Fibroblast of gingiva (primary cell): ENCODE measurements at places on chromosomes 4 and X.

GRCh38 chr4:26670903-26671537, 87.1 kb downstream of the TBC1D19 start:
- no peak for DNase-seq

DNA sequence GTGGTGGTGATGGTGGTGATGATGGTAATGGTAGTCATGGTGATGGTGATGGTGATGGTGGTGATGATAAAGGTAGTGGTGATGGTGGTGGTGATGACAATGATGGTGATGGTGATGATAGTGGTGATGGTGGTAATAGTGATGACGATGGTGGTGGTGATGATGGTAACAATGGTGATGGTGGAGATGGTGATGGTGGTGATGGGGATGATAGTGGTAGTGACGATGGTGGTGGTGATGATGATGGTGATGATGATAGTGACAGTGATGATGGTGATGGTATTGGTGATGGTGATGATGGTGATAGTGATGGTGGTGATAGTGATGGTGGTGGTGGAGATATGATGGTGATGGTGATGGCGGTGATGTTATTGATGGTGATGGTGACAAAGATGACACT, 108.4 kb upstream of the NKX1-1 start:
- no peak for DNase-seq

DNA sequence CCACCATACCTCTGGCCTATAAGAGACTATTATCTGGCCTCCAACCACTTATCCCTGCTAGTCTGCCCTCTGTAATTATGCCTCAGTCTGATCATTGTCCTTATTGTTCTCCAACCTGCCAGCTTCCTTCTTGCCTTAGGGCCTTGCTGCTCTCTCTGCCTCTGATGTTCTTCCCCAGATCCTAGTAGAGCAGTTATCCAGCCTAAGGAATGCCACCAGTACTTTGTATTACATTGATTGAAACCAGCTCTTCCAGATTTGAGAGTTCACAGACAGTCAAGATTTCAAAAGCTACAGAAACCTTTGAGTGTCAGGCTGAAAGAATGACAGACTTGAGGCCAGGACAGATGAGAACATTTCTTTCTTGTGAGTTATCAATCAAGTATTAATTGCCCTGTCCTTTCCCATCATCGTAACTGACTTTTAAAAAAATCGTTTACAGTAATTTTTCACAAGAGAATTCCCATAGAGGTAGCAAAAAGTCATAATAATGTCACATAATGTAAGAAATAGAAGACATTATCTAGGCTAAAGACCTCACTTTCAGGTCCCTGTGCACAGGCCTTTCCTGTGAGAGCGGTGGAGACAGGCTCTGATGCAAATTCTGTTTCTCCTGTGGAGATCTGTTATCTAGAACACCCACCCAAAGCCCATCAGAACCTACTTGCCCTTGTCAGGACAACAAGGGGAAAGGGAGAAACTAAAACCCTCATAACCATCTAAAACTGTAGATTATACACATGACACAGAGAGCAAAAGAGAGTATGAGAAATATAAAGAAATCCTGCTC, 64.1 kb upstream of the GUCY1A1 start:
- peak; percentile 16 for DNase-seq

DNA sequence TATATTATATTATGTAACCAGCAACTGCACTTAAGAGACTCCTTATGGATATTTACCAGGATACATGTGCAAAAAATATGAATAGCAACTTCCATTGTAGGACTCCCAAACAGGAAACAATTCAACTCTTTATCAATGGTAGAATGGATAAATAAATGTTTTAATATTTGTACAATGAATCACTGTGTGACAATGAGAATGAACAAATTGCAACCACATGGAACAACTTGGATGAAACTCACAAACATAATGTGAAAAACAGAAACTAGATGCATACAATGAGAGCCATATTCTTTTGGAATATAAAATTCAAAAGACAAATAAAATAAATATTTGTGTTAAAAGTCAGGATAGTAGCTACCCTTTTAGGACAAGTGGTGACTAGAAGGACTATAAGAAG, 1015.7 kb downstream of the TECRL start:
- no peak for DNase-seq

DNA sequence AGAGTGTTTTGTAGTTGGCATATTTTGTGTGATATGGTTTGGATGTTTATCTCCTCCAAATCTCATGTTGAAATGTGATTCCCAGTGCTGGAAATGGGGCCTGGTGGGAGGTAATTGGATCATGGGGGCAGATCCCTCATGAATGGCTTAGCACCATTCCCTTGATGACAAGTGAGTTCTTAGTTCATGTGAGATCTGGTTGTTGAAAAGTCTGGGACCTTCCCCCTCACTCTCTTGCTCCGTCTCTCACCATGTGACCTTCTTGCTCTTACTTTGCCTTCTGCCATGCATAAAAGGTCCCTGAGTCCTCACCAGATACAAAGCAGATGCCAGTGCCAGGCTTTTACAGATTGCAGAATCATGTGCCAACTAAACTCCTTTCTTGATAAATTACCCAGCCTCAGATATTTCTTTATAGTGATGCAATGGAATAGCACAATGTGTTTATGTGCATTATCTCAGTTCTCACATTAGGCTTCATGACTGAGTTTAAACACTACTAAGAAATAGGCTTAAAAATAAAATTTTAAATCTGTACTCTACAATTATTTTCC, 1348.8 kb downstream of the STIM2 start:
- DNase-seq: no peak

DNA sequence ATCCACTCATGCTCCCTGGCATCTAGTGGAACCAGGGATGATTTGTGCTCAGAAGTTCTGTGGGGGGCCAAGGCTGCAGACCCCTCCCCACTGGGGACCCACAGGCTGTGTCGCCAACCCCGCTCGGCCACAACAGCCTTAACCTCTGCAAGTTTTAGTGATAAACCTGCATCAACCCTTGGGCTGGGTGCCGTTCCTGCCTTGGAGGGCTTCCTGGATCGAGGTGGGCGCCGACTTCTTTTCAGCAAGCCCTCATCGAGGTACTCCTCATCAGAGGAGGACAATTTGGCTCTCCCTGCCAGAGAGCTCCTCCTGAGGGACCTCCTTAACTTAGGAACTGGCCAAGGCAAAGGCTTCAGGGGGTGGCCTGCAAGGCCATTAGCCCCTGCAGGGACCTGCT, 1.9 kb downstream of the SOWAHB start:
- no peak for DNase-seq

DNA sequence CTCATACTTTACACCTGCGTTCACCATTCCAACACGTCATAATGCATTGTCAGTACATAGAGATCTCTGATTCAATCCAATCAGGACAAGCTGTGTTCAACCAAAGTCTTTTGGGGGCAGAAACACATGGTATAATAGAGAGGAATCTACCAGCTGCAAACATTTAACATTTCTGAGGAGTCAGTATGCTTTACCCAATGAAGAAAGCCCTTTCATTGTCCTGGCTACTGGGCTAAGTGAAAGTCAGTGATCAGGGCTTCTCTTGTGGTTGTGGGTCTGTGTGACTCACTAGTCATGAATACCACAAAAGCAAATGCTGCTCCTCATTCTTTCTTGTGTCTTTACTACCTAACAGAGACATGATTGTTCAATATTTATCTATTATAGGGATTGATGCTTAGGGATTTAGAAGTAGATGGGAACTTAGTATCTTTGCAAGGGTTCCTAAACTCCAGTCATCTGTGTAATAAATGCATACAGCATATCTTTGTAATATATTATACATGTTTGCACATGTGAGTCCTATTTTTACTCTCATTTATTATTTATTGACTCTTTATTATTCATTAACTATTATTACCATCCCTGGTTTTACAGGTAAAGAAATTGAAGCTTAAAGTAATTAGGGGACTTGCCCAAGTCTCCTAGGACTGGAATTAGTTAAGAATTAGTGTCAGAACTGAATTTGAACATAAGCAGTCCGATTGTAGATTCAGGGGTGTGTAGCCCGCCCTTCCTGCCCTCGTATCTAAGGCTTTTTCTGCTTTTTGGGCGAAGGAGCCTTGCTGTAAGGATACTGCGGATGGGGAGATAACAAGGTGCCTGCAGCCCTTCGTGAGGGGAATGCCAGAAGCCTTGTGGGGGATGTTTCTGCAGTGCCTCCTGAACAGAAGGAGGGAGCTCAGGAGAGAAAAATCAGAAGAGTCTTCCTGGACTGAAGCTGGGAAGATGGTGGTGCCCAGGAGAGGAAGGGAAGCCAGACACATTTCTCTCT, 353.1 kb upstream of the BOD1L1 start:
- peak; percentile 92 for DNase-seq

DNA sequence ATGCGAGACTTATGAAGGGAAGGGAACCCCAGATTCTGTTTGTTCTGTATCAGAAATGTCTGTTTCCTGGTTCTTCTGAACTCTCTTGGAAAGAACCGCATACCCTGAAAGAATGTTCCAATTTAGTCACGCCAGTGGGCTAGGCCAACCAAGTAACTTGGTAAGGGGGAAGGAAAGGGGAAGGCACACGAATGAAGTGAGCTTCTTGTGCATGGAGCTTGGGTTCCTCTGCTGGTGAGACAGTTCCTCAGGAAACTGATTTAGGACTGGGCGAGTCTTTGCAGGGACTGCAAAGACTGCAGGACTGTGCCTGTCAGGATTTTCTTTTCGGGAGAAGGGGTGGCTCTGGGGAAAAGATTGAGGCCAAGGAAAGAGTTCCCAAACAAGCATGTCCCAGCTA, 35.6 kb downstream of the FRMPD3 start:
- no peak for DNase-seq

DNA sequence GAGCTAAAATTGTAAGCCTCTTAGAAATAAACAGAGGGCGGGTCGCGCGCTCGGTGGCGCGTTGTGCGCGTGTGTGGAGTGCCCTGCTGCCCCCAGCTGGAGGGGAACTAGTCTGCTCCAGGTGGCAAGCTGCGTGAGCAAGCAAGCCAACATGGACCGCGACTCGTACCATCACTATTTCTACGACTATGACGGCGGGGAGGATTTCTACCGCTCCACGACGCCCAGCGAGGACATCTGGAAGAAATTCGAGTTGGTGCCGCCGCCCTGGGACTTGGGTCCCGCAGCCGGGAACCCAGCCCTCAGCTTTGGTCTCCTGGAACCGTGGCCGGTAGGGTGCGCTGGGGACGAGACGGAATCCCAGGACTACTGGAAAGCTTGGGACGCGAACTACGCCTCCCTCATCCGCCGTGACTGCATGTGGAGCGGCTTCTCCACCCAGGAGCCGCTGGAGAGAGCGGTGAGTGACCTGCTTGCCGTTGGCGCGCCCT, 66.1 kb downstream of the DNAAF6 start:
- no peak for DNase-seq

DNA sequence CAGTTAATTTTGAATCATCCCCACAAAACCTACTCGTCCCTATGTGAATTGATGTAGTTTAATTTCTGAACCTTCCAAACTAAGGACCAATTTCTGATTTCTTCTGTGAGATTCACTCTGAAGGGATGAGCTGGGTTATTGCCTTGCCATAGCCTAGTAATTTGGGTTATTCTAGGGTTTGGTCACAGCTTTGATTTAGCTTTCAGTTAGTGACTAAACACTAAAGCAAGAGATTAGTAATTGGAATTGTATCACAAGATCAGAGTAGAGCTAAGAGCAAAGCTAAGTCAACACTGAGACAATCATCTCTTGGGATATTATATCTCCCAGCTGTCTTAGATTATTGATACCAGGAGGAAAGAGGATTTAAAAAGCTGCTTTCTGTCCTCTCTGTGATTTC, 588.0 kb downstream of the CCSER1 start:
- DNase-seq: no peak

DNA sequence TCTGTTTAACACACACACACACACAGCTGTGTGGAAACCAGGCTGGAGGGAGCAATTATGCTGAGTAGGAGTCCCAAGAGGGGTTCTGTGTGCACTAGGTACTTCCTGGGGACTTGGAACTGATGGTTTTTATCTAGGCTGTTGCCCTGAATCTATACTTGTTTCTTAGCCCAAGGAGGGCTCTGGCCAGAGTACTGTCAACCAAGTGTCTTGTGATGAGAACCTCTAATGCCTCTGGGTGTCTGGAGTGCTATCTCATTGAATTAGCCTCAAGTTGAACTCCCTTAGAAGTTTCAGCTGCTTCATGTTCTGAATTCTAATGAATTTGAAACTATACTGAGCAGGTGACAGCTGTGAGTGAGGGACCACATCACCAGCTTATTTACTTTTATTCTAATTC, 16.6 kb downstream of the ARHGAP24 start:
- no peak for DNase-seq
